ENCODE measurements at places on chromosomes 4 and X. TPM values are rescaled to one million over a fixed set of nuclear protein-coding genes. Genes with fewer than 3 reads are reported as not detected.

PRRG1 gene
- 6.6 TPM for polyA plus RNA-seq

MAGEC2 gene
- not detected for polyA plus RNA-seq

NOCT gene
- polyA plus RNA-seq = 5.4 TPM

DNA sequence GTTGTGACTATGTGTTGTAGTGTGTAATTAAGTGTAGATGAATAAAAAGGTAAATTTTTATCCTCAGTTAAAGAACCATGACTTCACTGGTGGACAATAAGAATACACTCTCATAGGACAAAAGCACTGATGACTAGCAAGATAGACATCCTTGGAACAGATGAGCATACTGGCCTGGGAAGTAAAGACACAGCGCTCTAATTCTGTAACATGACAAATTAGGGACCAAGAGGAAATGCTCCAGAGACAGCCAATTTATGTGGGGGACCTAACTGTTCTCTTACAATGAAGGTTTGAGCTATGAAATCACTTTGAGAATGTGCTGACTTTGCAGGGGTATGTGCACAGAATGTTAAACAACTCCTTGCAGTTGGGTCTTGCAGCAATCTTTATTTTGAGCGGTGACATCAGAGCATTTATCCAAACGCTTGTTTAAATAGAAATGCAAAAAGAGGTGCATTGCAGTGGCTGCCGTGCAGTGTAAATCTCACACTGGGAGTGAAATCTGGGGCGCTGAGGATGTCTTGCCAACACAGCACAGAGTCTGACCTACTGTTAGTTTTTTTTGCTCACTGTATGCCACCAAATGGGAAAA is 109.3 kb downstream of the MAGEC2 start:
- DNase-seq = no peak

DNA sequence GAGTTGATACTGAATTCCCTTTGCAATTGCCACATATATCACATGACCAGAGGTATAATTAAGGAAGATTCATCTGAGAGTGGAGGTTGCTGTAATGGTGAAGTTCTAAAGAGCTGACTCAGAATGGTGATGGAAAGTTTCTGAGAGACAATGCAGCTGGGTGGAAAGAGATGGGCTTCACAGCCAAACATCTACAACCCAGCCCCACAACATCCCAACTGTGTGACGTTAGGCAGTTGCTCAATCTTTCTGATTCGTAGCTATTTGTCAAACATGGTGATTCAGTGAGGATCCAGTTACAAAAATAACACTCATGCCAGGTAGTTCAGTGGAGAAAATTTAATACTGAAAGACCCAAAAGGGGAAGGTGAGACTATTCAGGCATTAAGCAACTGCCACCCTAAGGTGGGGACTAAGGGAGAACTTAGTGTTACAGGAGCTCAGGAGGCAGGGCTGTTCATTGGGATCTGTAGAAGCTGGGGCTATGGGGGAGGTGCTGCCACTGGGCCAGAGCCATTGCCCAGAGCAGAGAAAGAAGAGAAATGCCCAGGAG is 6.9 kb upstream of the AFF1 start:
- DNase-seq = no peak

DNA sequence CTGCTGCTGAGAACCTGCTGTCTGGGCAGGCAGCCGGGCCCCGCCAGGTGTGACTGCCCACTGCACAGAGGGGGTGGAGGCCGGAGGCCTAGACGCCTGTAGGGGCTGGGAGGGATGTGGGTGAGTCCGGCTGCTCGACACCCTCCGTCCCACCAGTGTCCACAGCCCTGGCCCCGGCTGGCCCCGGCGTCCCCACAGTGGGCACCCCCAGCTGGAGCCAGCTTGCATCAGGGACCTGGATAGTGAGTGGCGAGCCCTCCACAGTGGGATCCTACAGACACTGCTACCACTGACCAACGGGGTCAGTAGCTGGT is 34.7 kb upstream of the SPON2 start:
- DNase-seq = no peak

GRCh38 chrX:154981116-154981411 is 41.5 kb downstream of the F8 start:
- DNase-seq = no peak
